ENCODE measurements at places on chromosomes 12 and 14. TPM values are rescaled to one million over a fixed set of nuclear protein-coding genes. Genes with fewer than 3 reads are reported as not detected.
A peak's percentile ranks its signal among the peaks of the same experiment; 100 is the strongest.

DNA sequence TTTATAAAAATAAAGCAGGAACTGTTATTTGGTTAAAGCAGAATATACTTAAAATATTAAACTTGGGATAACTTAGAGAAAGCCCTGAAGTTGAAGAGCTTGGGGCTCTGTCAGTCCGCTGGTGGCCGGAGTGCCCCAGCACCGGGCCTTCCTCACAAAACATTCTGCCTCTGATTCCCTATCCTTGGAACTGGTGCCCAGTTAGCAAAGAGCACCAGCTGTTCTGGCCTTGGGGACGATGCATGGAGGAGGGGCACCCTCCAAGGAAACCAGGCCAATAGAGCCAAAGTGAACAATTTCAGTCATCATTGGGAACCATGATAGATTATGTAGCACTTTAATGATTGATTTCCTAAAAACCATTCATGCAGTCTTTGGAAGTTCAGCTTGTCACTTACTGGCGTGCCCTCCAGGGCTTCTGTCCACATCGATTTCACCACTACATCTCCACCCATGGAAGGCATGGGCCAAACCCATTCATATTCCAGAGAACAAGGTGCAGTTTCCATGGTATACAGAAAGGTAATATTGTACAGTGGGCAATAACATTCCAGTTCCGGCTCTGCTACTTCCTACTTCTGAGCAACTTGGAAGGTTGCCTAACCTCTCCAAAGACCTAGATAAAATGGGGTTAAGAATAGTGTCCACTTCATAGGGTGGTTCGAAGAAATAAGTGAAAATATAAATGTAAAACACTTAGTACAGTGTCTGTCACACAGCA lies 145.9 kb downstream of the ETV6 start:
- DNase-seq, result no peak

DNA sequence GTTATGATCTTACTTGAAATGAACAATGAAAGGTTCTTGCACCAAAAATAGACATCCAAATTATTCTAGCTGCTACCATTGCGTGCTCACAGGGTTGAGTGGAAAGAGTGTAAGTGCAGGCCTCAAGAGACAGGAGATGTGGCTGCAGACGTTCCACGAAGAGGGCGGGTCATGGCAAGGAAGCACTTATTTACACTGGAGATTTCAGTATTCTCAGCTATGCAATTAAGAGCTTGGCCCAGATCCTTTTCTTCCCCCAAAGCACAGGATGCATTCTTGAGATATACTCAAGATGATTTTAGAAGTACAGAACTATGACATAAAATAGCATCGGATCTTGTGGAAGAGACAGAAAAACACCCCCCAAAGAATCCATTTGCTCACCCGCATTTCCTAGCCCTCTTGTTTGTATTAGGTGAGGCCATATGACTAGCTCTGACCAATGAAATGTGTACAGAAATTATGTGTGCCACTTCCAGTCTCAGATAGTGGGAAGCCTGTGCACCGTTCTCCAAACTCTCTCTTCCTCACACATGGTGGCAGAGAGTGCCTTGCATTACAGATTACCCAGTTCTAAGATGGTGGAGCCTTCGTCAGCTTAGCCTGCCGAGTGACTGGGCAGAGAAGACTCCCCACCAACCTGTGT lies 261.4 kb downstream of the TTC8 start:
- DNase-seq, result no peak

DNA sequence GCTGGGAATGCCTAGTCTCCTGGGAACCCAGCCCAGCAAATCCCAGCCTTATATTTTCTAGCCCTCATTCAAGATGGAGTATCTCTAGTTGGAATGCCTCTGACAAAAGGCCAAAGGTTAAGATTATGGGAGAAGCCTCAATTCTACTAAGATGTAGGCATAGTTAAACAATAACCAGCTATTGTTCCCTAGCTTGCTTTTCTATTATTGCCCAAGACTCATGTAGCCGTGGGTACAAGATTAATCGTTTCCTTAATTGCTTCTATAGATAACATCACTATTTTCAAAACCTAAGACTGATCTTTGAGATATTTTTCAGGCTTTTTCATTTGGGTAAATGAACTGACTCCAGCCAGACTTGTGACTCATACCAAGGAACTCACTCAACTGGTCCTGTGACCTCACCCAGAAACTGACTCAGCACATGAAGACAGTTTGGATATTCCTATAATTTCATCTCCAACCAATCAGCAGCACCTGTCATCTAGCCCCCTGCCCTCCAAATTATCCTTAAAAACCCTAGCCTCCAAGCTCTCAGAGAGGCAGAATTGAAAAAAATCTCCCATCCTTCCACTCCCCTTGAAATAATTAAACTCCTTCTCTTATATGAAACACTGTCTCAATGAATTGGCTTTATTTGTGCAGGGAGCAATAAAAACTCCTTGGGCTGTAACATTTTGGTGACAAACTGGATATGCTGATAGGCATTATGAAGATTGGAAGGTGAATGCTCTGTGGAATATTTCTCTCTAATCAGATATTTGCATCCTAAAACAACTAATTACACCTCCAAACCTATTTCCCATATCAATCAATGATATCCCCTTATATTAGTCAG lies 589.0 kb downstream of the C12orf50 start:
- DNase-seq, result no peak

- DNase-seq, result no peak
These were observed 4.8 kb upstream of the NINJ2 start for GRCh38 chr12:668090-668481.

DNA sequence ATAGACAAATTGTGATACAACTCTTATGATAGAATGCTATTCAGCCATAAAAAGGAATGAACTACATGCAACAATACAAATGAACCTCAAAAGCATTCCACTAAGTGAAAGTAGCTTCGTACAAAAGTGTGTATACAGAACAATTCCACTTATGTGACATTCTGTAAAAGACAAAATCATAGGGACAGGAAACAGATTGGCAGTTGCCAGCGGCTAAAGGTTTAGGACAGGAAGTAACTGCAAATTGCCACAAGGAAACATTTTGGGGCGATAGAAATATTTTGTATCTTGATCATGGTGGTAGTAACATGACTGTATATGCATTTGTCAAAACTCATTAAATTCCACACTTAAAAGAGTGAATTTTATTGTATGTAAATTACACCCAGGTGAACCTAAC lies 113.4 kb downstream of the CAPZA3 start:
- no peak for DNase-seq

DNA sequence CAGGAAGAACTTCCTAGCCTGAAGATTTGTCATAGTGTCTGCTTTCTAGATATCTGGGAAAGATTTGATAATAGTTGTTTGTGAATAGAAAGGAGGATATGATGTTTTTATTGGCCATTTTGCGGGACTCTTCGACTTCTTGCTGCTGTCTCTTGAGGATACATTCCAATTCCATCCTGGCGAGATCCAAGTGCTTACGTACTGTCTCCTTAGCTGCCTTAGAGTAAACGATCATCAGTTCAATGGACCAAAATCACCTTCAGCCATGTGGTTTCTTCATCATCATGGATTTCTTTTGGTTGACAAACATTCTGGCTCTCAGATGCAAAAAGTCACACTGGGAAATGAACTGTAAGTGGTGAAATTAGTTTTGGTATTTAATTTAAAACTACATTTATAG lies 82.7 kb upstream of the SCN8A start:
- no peak for DNase-seq

DNA sequence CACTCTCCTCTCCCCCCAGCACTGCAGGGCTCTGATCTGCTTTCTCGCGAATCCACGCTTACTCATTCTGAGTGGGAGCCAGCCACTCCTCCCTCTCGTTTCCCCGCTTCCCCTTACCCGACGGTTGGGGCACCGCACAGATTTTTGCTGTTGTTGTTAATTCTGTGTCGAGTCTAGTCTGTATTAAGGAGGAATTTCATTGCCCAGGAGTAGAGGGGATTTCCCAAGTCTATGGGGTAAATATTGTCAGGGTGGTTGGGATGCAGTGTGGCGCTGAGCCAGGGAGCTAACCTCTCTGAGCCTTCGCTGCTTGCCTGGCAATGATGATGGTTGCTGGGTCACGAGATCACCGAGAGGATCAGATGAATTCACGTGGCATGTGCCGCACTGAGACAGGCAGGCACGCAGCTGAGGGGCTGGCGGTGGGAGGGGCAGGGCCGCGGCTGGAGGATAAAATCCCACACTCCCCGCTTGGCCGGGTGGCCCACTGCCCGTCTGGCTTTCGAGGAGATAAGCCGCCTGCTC lies 18.5 kb downstream of the NCOR2 start:
- peak; percentile 66 for DNase-seq

GRCh38 chr14:75837151-75837787 lies 144.5 kb downstream of the TGFB3 start:
- DNase-seq, result no peak

DNA sequence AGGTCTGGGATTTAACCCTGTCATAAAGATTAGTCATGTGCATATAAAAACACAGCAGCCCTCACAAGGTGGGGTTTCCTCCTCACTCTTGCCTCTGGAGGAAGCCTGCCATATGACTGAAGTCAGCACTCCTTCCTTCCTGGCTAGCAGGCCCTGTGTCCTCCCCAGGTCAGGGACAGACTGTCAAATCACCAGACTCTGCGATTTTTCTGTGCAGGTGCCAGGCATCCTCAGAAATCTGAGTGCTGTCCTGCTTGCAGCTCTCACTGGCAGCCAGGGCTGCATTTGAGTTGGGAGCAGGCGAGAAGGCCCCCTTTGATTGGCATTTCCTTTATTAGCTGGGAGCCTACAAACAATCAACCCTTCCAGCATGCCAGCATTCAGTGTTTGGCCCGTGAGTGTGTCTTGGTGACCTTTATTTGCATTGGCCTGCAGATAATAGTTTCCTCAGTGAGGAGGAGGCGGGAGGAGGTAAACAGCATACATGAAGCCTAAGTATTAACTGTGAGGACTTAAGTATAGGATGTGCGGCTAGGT lies 183.8 kb upstream of the ARHGAP5 start:
- peak; percentile 71 for DNase-seq

DNA sequence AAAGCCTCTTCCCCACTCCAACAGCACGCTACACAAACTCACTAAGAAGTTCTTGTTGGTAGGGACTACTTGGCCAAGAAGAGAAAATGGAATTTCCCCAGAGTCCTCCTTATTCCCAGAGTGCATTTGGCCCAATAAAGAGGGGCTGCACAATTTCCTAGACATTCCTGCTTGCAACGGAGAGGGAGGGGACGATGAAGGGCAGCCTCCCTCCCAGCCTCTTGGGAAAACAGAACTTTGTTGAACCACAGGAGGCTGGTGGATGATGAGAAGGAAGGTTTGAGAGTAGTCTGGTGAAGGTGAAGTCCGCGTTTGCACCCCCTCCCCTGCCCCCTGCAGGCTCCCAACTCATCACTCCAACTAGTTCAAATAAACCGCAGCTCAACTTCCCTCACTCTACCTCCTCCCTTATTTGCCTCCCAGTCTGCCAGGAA lies 19.1 kb upstream of the TBX3 start:
- no peak for DNase-seq

- DNase-seq, result no peak
These were observed 189.0 kb upstream of the AMIGO2 start for GRCh38 chr12:47268501-47269454.

DNA sequence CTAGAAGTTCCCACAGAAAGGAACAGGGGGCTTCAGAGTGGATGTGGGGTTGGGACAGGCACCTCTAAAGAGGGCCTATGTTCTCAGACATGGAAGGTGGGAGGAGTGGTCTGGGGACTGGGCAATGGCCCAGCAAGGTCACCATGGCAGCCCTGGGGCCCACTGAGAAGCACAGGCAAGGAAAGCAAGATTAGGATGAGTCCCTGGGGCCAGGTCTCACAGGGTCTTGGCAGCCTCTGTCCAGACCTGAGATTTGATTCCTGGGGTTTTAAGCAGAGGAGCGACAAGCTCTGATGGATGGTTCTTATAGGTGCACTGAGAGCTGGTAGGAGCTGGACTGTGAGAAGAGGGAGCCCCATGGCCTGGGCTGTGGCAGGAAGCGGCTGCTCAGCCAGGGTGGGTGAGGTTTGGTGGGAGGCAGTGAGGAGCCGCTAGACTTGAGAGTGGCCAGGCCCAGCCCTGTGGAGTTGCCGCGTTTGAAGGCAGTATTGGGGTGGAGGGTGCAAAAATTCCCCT lies 44.0 kb downstream of the DLK1 start:
- no peak for DNase-seq

KCNC2 gene
- total RNA-seq, result not detected

ACRBP gene
- 0.51 TPM for total RNA-seq

FGD6 gene
- 11.0 TPM for total RNA-seq

SUPT16H gene
- 59.2 TPM for total RNA-seq

RBP5 gene
- 0.26 TPM for total RNA-seq

CELA1 gene
- not detected for total RNA-seq

TEX22 gene
- under 0.01 TPM for total RNA-seq

GALNT8 gene
- total RNA-seq, result 0.13 TPM

Data from dermis microvascular lymphatic vessel endothelial cell (primary cell).